ENCODE measurements at places on chromosomes 2 and 18.
A peak's percentile ranks its signal among the peaks of the same experiment; 100 is the strongest.

DNA sequence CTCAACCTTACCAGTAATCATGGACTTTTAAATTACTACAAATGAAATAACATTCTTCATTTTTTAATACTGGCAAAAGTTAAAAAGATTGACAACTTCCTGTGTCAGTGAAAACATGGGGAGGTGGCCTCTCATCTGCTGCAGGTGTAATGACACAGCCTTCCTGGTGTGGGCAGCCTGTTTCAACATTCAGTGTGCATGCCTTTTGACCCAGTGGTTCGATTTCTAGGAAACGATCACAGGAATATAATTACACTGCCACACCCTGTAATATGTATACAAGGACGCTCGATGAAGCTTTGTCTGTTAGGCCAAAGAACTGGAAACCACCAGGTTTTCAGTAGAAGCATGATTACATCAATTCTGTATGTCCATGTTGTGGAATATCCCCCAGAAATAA lies 68.7 kb downstream of the MTHFD2 start:
- no peak for DNase-seq

GRCh38 chr2:192042126-192042525 lies 152.6 kb downstream of the TMEFF2 start:
- DNase-seq = no peak

DNA sequence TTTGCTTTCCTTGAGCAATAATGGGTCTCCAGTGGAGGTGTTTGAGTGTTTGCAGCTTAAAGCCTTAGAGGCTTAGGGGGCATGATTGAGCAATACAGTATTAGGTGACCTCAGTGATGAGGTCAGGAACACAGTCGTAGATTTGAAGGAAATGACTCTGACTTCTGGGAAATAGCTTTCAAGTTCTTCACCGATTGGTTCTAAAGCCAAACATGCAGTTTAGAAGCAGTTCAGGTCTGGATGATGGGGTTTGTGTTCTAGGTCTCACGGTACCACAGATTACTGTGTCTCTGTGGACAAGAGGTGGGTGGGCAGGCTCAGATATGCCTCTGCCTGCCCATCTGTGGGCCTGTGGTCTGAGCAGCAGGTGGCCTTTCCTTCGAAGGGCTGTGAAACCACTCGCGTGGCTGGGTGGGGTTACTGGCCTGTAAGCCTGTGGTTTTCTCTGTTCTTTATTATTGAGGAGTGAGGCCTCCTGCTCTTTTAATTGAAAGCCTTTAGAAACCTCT lies 7.8 kb downstream of the MTHFD2 start:
- DNase-seq = no peak

DNA sequence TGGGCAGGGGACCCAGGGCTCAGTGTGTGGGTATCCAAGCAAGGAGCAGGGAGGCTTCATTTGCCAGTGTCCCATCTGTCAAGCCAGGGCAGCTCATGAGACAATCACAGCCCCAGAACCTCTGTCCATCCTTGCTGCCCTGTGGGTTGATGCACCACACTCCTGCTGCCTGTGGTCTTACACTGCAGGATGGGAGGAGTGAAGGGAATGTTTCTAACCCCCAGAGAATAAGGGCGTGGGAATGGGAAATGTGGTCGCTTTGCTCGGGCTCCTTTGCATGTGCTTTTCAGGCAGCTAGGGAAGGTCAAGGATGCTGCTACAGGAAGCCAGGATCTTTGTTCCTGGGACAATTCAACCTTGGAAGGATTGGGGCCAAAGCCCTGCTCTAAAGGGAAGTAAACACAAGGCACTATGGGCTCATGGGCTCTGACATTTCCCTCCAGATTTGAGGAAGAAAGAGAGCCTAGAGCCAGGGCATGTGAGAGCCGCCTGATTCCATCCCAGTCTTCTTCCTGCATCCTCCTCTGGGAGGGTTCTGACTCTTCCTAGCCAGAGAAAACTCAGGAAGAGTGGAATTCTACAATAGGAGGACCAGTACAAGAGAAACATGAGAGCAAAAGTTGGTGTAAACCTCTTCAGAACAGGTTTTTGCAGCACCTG lies 18.8 kb upstream of the MAP3K20 start:
- DNase-seq = no peak

DNA sequence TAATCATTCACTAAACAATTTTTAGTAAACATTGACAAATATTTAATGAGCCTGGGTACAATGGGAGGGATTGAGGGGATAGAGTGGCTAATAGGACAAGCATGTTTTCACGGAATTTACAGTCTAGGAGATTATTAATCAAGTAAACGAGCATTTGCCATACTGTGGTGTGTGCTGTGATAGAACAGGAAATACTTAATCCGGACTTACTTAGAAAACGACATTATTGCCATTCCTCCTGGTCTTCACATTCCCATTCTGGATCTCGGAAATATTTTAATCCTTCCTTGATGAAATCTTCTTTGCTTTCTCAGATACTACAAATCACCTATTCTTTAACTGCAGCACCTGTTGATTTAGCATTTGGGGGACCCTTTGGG lies 905 bp downstream of the TTLL4 start:
- no peak for DNase-seq

- no peak for DNase-seq
Observed at GRCh38 chr2:187774551-187775071, 220.4 kb upstream of the TFPI start.

- no peak for DNase-seq
Observed at GRCh38 chr2:41933585-41934320, 114.1 kb upstream of the PKDCC start.

- DNase-seq = no peak
Observed at GRCh38 chr2:23041443-23041842, 343.5 kb upstream of the KLHL29 start.

- no peak for DNase-seq
Observed at GRCh38 chr18:74892066-74892627, 294.5 kb downstream of the ZNF407 start.

DNA sequence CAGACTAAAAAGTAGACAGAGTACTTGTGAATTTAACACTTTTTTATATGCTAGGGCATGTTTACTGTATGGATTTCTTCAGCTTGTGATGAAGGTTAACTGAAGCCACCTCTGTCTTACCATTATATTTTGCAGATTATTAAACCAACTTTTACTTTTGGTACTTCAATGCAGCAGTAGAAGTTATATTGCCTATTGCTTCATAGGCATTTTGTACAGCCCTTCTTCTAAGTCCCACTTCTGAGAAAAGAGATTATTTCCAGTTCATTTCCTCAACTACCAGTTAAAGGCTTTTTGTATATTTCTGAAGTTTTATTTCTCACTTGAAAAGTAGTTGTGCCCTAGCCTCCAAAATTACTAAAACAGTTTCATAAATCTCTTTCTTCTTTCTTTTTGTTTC lies 256.4 kb upstream of the FBXO11 start:
- DNase-seq = no peak

GRCh38 chr2:200033929-200034328 lies 78.5 kb downstream of the MAIP1 start:
- no peak for DNase-seq

DNA sequence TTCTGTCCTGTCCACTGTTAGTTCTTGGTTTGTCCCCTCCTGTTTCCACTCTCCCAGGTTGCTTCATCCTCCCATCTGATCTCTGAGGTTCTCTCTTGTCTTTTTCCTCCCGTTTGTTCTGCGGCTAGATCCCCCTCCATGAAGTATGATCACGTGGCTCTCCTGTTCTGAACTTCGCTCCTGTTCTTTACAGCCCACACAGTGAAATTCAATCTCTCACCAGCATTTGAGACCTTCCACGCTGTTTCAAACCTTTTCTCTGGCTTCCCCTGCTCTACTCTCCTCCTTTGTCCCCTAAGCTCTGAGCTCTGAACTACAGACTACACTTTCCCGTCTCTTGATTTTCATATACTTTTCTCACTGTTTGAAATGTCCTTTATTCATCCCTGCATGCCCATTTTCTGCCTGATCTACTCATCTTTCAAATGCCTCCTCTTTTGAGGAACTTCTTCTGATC lies 83.5 kb downstream of the OSBPL6 start:
- no peak for DNase-seq

DNA sequence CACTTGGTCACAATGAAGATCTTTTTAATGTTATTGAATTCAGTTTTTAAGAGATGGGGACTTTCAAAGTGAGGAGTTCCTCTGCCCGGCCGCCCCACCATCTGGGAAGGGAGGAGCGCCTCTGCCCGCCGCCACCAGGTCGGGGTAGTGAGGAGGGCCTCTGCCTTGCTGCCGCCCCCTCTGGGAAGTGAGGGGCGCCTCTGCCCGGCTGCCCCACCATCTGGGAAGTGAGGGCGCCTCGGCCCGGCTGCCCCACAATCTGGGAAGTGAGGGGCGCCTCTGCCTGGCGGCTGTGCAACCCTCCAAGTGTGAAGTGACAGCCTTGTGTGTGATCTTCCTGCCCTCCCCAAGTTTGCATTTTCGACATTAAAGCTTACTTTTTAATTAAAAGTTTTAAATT lies 899.3 kb downstream of the TRIB2 start:
- DNase-seq = no peak

GRCh38 chr18:785242-785641 lies 26.8 kb downstream of the YES1 start:
- DNase-seq = peak; percentile 82

DNA sequence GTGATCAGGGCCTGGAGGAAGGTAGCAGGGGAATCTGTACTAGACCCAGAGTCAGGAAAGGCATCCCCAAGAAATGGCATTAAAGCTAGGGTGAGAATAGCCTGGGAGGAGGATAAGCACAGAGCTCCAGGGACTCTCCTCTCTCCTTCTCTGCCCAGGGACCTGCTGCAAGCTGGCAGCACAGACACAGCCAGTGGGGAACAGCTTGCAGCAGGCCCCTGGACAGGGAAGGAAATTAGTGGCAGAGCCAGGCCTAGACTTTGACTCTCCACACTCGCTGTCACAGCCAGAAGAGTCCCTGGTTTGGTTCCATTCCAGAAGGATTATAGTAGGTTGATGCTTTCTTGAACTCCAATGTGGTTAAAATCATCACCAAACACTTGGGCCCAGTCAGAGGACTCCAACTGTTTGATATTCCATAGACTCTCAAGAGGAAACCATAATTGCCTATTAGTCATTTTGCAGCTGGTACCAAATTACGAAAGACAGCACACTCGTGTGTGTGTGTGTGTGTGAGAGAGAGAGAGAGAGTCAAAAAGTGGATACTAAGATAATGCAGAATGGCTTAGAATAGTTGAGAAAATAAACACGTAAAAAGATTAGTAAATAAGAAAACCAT lies 95.5 kb upstream of the ATP8B1 start:
- DNase-seq = no peak

- DNase-seq = no peak
Observed at GRCh38 chr2:222711315-222711940, 40.0 kb downstream of the MOGAT1 start.

DNA sequence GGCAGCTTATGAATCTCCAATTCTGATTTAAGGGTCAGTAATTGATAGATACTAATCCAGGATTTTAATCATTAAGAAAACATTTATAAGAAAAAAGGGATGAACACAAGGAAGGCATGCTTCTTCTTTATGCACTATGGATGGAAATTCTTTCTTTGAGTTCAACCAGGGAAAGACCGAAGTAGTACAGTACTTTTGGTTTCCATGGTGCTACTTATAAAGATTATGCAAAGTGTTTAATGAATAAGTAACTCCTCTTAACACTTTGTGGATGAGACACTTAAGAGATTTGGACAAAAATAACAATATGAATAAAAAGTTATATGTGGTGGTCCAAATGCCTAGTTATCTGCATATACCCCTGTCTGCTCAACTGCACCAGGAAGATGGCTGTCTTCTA lies 666.5 kb upstream of the FANCL start:
- no peak for DNase-seq

DNA sequence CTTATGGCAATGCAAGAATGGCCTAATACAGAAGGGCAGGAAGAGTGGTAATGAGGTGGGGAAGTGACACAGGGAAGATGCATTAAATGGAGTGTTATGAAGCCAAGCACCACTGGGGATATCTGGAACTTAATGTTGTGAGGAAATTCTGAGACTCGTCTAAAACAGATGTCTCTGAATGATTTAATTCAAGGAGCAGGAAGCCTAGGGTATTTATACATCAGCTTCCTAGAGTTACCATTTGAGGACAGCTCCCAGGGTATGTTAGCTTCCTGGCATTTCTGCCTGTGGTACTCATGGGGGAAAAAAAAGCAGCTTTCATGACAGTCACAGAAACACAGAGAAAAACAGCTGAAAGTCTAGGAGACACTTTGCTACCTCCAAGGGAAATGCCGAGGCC lies 989.5 kb downstream of the CBLN2 start:
- DNase-seq = no peak

DNA sequence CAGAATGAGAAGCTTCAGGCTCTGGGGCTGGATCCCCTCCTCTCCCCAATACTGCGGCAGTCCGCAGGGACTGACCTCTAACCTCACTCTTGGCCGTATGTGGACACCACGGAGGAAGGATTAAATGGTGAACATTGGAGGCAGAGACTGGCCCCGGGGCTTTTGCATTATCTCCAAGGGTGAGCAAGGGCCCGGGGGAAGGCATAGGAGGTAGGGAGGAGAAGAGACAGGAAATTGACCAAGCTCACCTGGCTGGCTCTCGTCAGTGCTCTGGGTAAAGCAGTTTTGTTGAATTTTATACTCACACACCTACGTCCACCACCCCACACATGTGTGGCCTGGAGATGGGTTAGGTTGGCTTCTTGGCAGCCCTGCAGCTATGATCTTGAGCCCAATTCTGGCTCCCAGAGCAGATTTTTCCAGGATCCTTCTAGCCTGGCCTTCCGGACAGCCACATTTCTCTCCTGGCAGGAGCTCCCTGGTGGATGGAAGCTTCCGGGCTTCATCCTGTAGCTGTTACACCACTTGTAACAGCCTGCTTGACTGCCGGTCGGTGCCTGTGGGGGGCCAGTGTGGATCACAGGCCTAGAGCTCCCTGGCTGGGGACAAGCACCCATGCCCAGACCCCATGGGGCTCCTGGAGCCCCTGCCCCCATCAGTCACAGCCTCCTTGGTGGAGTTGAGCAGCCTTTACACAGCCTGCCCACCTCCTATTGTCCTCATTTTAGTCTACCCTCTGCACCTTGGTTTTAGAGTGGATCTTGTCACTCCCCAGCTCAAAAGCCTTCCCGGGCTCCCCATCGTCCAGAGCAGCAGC lies 7.6 kb downstream of the ITM2C start:
- DNase-seq = no peak

DNA sequence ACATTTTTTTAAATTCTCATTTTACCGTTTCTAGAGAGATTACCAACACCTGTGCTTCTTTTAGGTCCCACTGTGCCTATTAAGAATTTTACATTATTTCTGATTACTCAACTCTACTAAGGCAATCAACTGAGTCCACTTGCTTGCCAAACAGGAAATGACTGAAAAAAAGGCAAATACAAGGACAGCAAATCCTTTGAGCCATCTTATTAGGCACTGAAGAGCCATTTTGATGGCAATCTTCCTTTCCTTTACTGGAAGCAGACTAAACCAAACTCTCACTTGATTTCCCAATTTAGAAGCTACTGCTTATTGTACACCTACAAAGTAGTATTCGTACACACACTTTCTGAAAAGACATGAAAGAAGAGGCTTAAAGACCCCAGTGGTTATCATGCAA lies 121.4 kb upstream of the COL3A1 start:
- no peak for DNase-seq

DNA sequence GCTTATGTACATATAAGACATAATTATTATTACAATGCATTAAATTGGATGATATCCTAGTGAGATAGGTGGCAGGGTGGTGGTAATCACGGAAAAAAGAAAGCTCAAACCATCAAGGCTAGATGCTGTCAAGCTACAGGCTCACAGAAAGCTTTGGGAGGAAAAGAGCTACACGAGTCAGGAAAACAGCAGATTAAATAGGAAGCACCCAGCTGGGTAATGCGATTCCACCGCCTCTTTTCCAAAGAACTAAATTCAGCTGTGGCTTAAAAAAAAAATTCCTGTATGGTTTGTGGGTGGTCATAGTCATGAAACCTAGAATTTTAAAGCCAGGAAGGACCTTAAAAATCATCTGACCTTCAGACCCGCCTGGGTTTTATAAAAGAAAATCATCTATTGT lies 23.7 kb upstream of the PTPN4 start:
- no peak for DNase-seq
